ENCODE measurements at places on chromosomes 1 and 21. TPM values are rescaled to one million over a fixed set of nuclear protein-coding genes. Genes with fewer than 3 reads are reported as not detected.

GRCh38 chr1:204147406-204148383, 4.1 kb downstream of the ETNK2 start:
- DNase-seq = no peak

The KCNA2 gene
- not detected for total RNA-seq

DNA sequence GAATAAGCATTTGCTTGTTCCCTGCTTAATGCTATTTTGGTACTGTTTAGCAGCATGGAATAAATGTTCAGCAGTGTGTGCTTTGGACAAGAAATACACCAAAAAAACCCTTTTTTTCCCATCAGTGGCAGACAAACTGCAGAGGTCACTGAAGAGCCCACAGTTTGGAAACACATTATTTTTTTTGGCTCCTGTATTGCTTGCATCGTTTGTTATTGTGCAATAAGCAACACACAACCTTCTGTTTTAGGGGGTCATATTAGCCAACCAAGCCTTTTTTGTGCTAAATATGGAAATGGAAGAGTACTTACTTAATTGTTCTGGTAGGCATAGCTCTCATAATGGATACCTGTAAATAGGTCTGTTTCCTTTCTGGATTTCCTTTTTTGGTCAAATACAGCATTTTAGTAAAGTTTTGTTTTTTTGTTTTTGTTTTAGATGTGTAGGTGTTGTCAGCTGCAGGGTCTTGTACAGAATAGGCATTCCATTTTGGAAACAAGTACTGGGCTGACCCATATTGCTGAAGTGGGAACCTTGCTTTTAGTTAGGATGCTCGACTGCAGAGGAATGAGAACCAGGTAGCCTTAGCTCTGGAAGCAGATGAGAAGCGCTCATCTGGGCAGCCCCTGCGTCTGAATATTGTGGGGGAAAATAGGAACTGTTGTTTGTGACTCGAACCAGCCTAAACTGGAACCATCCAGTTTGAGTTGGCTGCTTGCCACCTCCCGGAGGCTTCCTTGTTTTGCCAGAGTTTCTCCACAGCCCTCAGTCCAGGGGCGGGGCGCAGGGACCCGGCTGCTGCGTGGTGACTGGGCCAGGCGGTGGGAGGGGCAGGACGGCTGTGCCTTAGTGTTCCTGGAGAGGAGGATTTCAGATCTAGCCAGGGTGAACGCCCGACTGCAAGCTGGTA, 38.4 kb downstream of the SPEN start:
- no peak for DNase-seq

The OR2C3 gene
- total RNA-seq = not detected

DNA sequence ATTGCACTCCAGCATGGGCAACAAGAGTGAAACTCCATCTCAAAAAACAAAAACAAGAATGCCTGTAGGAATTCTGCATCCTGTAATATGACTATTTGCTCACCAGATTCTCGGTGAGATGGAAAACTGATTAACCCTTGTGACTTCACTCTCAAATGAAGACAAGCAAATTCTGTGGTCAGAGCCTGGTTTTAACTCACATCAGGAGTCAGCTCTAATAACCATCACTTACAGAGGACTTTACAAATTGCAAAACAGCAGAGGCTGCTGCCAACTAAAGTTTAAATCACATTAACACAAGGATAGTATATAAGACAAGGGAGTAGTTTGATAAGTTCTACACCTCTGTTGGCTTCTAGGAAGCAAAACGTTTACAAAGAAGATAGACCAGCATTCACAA, 35.7 kb upstream of the FAM163A start:
- DNase-seq = no peak

The SEMA6C gene
- total RNA-seq = 2.2 TPM

The BEND5 gene
- total RNA-seq = 1.9 TPM

The SIK1 gene
- 2.7 TPM for total RNA-seq

The S100A11 gene
- 947 TPM for total RNA-seq

The SPRR2F gene
- not detected for total RNA-seq

DNA sequence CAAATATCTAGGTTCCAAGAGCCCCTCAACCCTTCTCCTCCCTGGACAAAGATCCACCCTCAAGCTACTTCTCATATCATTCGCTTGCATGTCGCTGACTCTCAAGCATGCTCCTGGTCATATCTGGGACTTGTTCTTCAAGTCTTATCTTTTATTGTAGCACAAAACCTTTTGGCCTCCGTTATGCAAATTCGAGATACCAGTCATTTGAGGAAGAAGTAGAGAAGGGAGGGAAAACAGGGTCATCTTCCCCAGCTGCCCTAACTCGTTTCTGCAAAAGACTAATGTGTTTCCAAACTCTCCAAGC, 63.8 kb upstream of the ETS2 start:
- DNase-seq = no peak

DNA sequence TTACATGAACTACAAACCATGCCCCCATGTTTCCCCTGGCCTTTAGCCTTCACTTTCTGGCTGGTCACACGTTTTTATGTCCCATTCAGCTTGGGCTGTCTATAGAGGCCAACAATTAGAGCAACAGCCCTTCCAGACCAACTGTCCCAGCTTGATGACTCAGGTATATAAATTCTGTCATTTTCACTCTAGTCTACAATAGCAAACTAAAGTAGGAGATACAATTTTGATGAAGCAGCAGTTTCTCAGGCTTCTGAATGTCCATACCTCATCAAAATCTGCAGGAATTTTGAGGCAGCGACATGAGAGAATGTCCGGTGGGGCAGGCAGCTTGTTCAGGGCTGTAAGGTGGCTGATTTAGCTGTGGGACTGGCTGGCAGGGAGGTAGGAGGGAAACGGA, 45.6 kb upstream of the VAV3 start:
- DNase-seq = no peak

DNA sequence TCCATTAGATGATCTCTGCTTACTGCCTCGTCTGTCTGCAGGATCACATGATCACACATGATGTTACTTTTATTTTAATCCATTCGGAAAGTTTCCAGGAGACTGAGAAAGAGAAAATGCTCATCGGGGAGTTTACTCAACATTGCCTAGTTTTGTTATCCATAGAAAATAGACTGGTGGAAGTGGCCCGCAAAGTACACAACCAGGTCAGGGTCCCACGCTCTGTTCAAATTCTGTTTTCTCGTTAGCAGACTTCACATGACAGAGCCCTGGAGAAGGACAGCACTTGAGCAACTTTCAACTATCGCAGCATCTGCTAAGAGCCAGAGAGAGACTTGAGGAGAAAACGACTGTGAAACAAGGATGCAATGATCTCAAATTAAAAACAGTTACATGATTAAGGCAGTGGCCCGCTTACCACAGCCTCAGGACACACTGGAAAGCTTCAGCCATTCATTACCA, 44.2 kb downstream of the ADAMTS1 start:
- DNase-seq = no peak

DNA sequence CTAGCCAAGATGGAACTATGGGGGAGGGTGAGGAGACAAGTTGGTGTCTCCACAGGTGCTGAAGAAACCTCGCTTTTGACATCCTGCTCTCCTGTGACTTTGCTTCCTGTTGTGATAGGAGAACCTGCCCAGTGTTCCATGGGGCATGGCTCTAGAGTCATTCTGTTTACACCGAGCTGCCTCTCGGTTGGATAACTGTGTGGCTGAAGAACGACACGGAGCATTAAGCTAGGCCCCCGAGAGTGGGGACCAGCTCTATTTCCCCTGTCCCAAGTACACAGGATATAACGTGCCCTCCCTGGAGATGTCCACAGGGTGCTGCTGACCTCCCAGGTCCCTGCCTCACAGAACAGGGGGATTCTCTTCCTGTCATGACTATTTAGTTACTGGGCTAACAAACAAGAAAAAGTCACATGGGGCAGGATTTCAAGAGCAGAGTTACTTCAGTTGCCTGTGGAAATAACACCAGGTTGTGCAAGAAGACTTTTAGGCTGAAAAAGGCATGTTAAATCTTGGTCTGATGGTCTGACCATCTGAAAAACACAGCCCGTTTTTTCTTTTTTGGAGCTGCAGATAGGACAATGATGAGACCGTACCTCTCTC, 29.4 kb upstream of the PPP2R5A start:
- DNase-seq = no peak

- no peak for DNase-seq
These were observed 31.1 kb downstream of the CHODL start for GRCh38 chr21:18275781-18276180.

DNA sequence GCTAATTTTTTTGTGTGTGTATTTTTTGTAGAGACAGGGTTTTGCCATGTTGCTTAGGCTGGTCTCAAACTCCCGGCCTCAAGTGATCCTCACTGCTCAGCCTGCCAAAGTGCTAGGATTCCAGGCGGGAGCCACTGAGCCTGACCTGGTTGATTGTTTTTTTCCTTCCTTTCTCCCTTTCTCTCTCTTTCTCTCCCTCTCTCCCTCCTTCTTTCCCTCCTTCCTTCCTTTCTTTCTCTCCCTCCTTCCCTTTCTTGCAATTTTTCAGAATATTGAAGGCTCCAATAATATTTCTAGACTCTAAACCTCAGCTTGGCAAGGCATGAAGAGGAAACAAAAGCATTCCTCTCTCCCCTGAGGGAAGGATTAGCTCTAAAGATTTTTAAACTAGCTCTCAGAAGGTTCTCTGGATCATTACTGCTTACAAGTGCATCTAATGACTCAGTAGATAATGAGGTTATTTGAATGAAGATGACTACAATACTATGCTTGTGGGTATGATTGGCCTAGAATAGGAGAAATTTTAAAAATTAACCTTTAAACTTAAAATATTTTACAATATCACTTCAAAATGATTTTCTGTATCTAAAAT, 68.5 kb upstream of the GADD45A start:
- DNase-seq = no peak

GRCh38 chr1:32773764-32774463, 43.2 kb downstream of the YARS1 start:
- DNase-seq = no peak

DNA sequence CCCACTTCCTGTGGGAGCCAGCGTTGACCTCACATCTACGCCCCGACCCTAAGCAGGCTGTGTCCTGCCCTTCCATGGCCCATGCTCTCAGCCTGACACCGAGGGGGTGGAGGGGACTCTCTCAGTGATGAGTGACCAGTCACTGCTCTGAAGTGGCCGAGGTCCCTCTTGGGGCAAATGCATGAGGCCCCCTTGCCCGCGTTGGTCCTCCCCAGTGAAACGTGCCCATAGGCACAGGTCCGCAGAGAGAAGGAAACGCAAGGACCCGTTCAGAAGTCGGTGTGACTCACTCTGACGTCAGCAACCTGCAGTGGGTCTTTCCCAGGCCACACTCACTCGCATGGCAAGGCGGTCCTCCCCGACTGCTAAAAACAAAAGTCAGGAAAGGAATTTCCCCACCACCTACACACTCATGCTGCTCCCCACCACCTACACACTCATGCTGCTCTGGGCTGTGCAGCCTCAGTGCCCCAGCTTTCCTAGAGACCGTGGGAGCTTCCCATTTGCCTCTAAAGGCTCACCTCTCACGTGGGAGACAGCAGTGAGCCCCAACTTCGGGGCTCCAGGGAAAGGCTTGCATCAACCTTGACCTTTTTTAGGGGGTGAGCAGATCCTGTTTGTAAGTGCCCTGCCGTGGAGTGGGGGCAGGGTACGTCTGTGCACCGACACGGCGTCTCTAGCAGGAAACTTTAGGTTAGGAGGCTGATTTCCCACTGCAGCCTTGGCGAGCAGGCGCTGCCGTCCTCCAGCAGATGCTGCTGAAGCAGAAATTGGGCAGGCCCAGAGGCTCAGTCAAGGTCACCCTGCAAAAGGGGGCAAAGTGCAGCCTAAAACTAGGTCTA, 11.4 kb downstream of the UBASH3A start:
- peak; percentile 33 for DNase-seq

The MAP3K21 gene
- 11.0 TPM for total RNA-seq

The OR2L5 gene
- total RNA-seq = not detected

- no peak for DNase-seq
These were observed 2.1 kb upstream of the KIF21B start for GRCh38 chr1:201025571-201026002.

The OR2L2 gene
- total RNA-seq = not detected

DNA sequence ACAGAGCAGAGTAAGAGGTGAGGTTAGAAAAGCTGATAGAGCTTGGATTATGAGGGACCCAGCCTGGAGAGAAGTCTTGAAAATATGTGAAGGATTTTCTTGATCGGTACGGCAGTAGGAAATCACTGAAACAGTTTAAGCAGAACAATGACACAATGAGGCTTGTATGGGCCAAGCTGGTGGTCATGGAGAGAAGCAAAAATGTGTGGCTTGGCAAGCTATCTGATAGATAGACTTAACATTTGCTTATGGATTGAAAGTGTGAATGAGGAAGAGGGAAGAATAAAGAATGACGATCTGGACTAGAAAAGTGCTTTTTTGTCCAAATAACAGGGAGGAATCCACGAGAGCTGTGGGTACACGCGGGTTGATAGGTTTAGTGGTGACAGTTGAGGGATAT, 15.4 kb upstream of the XPR1 start:
- DNase-seq = no peak

DNA sequence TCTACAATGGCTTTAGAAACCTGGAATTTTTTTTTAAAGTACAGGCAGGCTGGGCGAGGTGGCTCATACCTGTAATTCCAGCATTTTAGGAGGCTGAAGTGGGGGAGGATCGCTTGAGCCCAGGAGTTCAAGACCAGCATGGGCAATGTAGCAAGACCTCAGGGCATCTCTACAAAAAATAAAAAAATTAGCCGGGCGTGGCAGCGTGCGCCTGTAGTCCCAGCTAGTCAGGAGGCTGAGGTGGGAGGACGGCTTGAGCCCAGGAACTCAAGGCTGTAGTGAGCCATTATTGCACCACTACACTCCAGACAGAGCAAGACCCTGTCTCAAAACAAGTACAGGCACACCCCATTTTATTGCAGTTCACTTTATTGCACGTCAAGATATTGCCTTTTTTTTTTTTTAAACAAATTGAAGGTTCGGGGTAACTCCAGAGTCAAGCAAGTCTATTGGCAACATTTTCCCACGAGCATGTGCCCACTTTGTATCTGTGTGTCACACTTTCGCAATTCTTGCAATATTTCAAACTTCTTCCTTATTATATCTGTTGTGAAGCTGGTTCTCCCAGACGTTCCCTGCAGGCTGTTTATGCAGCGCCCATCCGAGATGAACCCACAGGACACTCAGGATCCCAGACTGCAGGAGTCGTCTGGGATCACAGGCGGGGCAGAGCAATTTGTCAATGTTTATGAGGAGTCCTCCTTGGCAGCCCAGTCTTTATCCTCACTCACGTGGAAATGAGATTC, 4.7 kb downstream of the HES2 start:
- DNase-seq = no peak

The FGR gene
- not detected for total RNA-seq

DNA sequence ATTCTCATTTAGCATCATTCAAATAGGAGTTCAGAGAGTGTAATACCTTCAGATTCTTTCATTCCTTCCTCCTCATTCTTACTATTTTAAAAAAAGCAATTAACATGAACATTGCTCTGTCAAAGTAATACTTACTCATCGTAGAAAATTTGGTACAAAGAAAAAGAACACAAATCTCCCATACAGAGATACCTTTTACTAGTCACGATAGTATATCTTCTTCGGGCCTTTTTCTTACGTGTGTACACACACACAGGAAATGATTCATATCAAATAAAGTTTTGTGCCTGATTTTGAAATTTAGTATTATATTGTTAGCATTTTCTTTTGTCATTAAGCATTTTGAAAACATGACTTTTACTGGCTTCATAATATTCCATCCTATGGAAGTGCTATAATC, 52.9 kb downstream of the NCF2 start:
- no peak for DNase-seq

Data from epithelial cell of proximal tubule (primary cell).